ENCODE measurements at places on chromosomes 3 and 15.
A peak's percentile ranks its signal among the peaks of the same experiment; 100 is the strongest.

GRCh38 chr3:124496061-124496460 is 234.2 kb upstream of the UMPS start:
- no peak for DNase-seq

DNA sequence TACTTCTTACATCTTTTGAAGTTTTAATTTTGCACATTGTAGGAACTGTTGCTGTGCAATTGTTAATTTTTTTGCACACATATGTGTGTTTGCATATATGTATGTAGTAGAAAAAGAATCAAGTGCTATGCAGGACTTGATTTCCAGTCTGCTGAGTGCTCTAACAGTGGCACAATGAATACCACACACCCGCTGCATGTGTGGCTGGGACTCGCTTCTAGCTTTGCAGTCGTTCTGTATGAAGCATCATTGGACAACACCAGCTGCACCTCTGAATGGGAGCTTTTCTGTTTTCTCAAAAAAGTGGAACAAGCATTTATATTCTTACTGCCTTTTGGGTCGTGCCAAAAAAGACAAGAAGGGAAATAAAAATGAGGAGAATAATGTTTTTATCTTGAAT is 564.7 kb downstream of the FOXP1 start:
- DNase-seq = no peak

DNA sequence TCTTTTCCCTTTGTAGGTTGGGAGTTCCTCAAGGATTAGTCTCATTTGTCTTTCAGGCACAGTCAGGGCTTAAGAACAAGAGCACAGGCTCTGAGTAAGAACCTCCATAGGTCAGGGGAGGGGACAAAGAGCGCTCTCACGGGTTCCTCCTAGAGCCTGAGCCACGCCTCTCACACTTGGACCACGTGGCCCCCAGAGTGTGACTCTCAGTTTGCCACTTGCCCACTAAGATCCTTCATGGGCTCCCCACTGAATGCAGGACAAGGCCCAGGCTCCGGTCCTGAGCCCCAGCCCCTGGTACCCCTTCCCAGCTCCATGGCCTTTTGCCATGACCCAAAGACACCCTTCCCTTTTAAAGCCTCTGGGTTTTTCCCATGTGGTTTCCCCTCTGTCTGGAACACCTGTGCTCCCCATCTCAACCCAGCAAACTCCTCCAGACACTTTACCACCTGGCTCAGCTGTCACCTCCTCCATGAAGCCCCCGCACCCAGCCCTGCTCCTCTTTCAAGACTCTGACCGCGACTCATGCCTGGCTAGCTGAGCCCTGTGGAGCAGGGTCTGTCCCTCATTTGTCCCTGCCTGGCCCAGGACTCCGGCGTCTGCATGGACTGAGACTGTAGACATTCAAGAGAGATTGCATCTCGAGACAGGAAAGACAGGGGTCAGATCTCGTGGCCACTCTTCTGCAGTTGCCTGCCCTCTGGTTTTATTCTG is 32.7 kb downstream of the IQSEC1 start:
- DNase-seq = no peak

- no peak for DNase-seq
Observed at GRCh38 chr15:40115670-40116093, 7.0 kb upstream of the BMF start.

DNA sequence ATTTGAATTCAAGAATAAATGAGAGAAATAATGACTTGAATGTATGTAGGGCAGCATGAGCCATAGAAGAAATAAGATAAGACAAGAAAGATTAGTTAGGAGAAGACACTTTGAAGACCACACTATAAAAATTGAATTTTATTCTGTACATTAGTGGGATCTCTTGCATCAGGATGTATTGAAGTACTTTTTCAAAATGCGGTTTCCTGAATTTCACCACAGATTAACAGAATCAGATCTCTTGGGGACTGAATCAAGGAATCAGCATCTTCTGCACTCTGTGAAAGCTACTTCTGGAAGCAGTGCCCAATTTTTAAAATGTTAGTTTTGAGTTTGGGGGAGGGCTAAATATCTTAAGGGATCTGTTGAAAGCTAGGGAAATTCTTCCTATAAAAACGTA is 763.9 kb upstream of the GOLIM4 start:
- DNase-seq = no peak

- DNase-seq = no peak
Observed at GRCh38 chr3:141825216-141826011, 51.0 kb upstream of the ATP1B3 start.

DNA sequence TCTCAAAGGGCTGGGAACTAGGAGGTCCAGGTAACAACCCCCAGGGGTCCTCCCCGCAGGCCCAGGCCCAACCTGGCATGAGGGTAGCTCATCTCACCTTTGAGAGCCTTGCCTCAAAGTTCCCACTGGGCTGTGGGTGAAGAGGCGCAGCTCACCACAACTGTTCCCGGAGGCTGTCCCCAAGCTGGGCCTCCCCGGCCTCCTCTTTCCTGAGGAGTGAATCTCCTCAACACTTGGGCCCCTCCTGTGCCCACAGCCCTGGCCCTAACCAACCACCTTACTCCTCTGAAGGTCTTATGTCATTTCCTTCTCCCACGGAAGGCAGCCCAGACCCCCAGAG is 27.5 kb upstream of the CORO2B start:
- no peak for DNase-seq

- no peak for DNase-seq
Observed at GRCh38 chr15:85024509-85025336, 43.1 kb downstream of the PDE8A start.

GRCh38 chr15:100596792-100597191 is 5.2 kb downstream of the LINS1 start:
- peak; percentile 88 for DNase-seq

DNA sequence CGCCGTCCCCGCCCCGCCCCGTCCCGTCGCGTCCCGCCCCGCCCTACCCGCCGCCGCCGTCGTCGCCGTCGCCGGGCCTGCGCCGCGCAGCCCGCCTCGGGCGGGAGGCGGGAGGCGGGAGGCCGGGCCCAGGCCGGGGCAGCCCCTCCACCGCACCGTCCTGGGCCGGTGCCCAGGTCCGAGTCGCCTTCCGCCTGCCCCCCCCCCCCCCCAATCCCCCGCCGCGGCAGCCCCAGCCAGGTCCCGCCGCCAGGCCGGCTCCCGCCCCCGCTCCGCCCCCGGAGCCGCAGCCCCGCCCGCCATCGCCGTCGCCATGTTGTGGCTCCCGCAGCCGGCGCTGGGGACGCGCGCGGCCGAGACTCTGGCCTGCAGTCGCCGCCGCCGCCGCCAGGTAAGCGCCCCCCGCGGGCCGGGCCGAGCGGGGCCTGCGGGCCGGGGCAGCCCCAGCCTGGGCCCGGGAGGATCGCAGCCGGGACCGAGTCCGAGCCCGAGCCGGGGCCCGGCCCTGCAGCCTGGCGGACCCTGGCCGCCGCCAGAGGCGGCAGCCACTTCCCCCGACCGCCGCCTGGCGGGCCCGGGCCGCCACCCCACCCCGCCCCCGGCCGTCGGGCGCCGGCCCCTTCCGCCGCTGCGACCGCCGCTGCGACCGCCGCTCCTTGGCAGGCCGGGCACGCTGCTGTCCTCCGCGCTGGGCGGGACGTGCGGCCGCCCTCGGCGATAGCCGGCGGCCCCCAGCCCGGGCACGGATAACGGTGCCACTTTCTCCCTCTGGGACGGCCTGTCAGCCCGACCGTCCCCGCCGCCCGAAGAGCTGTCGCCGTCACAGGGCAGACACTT is at the start of gene ZNF592:
Gene ZNF592 (plus strand): TSS at position 319 of the 837 bp plus-strand sequence. CDS start 34,084 bp downstream, outside the sequence.
- DNase-seq = peak; percentile 75

DNA sequence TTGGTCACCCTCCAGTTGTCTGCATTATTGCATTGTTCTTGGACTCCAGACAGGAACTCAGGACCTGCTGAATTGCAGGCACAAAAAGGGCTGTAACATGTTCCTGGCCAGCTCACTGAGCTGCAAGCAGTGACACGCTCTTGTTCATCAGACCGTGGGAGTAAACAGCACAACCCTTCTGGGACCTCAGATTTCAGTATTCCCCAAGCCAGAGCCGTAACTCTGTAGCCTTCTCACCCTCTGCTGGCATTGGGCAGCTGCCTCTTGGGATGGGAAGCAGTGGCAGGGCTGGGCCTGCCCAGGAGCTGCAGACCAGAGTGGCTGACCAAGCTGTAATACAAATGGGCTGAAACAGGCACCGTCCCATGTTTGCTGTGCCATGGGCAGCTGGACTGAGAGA is 607.1 kb upstream of the BCHE start:
- DNase-seq = no peak

DNA sequence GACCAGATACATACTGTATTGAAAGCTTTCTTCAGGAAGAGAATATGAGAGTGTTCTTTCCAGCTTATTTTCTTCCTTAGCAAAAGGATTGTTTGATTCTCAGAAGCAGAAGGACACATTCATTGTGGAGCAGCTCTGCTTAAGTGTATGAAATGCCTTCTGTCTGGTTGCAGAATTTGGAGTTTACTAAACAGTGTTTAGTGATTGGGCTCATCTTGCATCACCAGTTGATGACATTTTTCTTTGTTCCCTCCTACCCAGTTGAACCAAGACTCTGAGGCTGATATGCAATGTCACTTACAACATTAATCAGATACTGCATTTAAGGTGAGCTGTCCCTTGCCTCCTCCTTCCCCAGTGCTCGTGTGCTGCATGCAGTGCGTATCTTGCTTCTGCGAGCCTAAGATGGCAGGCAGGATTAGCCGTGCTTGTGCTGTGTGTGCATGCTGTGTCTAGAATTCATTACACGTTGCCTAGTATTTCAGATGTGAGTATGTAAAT is 18.4 kb downstream of the ZBTB38 start:
- no peak for DNase-seq

DNA sequence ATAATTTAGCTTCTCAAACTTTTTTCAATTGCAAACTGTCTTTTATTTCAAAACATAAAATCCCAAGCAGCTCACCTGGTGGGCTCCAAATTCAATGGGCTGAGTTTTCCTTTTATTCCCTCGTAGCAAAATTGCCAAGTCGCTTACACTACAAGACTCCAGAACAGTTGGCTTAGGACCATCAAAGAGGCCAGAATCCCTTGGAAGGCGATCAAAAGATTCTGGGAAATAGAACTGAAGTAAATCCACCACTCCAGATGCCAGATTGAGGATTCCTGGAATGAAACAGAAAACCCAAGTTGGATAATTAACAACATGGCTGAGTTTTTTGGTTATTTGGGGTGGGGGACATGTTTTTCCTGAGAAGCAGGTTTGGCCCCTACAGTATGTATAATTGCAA is 87.7 kb upstream of the DCLK3 start:
- DNase-seq = no peak

GRCh38 chr15:66982250-66982649 is 83.2 kb upstream of the SMAD3 start:
- no peak for DNase-seq

- no peak for DNase-seq
Observed at GRCh38 chr3:189772584-189772983, 141.4 kb downstream of the TP63 start.

DNA sequence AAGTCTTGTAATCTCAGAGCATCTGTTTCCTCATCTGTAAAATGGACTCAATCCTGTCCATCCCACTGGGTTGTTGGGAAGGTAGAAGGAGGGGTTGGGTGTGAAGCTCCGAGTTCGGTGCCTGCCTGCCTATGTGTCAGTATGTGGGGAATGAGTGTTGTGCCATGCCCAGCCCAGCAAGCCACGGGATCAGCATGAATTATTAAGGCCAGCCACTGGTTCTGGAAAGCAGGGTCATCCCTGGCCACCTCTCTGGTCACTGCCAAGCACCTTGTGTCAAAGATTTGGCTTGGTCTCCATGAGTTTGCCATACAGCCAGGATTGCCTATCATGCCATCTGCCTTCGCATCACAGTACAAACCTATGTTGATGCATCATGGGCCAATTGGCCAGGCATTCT is 11.5 kb downstream of the TM6SF1 start:
- DNase-seq = no peak

DNA sequence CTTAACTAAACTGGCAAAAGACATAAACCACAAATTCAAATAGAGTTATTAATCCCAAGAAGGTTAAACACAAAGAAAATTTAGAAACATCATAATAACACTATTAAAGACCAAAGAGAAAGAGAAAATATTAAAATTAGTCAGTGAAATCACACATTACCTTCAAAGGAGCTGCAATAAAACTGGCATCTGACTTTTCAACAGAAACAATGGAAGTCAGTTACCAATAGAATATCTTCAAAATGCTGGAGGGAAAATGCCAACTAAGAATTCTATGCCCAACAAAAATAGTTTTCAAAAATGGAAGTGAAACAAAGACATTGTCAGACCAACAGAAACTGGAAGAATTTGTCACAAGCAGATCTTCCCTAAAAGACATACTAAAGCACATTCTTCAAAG is 68.7 kb upstream of the RNF7 start:
- DNase-seq = no peak

DNA sequence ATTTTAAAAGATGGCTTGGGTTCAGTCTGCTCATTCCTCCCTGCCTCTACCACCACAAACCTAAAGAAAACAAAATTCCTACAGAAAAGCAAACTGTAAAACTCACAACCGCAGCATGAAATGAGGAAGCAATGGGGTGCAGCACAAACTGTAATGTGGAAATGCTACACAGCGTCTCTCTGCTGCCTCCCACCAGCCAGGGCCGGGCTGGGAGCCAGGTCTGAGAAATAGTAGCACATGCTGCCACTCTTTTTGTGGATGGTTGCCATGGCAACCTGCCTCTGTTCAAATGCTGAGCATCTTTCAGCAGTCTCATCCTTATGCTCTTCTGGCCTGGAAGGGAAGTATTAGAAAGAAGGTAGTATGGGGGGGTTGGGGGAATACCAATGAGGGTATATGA is 55.4 kb downstream of the EOMES start:
- DNase-seq = no peak

DNA sequence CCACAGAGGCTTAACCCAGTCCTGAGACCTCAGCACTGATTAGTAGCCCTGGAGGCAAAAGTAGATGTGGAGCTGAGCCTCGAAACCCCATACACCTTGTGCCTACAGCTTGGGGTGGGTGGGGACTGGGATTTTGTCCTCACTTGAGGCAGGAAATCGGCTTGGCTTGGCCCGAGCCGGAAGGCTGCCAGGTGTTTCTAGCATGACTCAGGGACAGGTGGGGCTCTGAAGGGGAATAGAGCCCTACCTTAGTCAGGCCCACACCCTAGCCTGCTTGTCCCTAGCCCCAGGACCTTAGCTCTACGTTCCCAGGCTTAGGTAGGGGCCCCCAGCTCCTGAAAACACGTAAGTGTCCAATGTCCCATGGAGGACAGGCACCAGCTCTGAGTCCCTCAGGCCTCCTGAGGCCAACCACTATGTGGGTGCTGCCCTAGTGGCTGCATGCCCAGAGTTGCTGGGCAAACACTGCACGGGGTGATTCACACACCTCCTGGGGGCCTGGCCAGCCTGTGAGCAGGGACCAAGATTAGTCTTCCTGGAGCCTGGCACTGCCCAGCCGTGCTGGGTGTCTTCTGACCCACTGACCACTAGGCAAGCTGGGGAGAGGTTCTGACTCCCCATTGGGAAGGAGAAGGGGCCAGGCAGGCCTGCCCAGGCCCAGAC is 3.1 kb downstream of the MST1R start:
- DNase-seq = no peak

GRCh38 chr3:68088216-68088615 is 433.8 kb upstream of the SUCLG2 start:
- peak; percentile 15 for DNase-seq

DNA sequence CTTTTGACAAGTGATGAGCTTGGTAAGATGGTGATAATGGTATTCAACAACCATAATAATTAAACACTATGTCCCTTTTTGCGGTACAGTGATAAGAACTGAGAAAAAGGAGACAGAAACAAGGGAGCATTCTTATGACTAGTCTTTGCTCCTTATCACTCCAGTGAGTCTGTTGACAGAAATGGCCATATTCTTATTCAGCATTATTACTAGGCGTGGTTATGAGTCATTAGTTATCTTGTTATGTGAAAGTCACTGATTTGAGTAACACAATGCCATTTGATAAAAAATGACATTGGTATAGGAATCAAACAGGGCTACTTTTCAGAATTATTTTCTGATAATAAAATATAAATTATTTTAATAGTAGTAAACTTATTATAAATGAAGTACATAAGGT is 193.5 kb downstream of the C3orf38 start:
- DNase-seq = no peak

Measured in stimulated activated CD4-positive, alpha-beta T cell treated with anti-CD3 and anti-CD28 coated beads, Interleukin-2, amount 100 ng/mL, for 48 hours (primary cell).